Spleen (tissue), 13 donors: ENCODE measurements at places on chromosomes 11 and 22.

DNA sequence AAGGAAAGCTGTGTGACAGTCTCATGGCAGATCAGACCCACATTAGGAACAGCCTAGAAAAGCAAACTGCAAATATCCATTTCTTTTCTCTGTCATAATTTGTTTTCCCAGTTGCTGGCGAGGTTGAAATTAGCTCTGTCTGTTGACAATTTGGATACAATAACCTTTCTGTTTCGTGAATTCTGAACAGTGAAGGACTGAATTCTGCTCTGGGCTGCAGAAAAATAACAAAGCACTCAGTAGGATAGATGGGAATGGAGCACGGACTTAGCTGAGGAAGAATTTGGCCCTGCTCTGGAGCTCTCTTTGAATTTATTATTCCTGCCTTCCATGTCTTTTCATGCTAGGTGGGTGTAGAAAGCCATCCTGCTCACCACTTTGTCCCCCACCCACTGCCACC, 140.3 kb downstream of the RRAS2 start:
- no peak for DNase-seq

GRCh38 chr11:20926799-20927540, 257.6 kb downstream of the NELL1 start:
- DNase-seq: no peak

GRCh38 chr11:69500285-69501120, 19.0 kb downstream of the LINC01488 start:
- DNase-seq: peak; percentile 47

- DNase-seq: no peak
These were observed 36.0 kb downstream of the SYT13 start for GRCh38 chr11:45250035-45250718.

GRCh38 chr22:46147471-46148267, 2.7 kb upstream of the PPARA start:
- no peak for DNase-seq
